ENCODE measurements at places on chromosomes 16 and 17.
A peak's percentile ranks its signal among the peaks of the same experiment; 100 is the strongest.

DNA sequence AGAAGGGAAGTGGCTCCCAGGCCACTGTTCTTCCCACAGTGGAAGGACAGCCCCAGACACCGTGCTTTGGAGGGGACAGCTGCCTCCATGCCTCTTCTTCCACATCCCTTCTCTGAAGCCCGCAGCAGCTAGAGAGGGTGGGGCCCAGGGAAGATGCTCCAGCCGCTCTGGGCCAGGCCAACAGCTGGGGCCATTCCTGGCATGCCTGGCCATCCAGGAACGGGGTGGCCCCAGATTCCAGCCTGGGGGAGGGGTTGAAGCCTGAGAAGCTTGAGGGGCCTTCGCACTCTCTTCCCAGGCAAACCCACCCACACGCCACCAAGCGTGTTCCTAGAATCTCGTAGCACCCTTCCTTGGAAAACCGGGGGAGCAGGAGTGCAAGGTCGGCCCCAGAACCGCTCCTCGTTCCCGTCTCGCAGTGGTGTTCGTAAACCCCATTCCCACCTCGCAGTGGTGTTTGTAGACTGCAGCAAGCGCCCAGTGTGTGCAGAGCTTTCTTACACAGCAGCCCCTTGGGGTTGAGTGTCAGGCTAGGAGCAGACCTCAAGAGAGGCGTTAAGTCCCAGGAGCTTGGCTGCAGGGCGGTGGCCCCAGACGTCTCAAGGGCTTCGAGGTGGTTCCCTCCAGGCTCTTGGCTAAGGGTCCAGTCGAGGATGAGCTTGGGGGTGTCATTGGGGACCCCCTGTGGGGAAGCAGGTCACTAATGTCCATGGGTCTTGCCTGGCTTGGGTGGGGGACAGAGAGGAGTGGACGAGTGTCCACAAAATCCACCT, 2.7 kb downstream of the CDH15 start:
- peak; percentile 53 for DNase-seq

DNA sequence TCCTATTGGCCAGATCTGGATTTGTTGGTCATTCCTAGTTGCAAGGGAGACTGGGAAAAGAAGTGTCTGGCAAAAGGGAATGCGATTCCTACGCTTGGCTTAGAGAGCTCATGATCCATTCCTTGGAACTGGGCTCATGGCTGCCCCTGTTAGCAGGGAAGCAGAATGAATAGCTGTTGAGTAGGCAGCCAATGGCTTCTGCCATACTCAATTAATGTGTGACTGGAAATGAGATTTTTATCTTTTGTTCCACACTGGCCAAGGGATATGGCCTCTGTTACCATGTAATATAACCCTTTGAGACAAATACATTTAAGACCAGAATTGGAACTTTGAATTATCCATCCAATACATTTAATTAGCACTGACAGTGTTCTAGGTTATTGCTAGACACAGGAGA, 31.0 kb downstream of the FTO start:
- no peak for DNase-seq

DNA sequence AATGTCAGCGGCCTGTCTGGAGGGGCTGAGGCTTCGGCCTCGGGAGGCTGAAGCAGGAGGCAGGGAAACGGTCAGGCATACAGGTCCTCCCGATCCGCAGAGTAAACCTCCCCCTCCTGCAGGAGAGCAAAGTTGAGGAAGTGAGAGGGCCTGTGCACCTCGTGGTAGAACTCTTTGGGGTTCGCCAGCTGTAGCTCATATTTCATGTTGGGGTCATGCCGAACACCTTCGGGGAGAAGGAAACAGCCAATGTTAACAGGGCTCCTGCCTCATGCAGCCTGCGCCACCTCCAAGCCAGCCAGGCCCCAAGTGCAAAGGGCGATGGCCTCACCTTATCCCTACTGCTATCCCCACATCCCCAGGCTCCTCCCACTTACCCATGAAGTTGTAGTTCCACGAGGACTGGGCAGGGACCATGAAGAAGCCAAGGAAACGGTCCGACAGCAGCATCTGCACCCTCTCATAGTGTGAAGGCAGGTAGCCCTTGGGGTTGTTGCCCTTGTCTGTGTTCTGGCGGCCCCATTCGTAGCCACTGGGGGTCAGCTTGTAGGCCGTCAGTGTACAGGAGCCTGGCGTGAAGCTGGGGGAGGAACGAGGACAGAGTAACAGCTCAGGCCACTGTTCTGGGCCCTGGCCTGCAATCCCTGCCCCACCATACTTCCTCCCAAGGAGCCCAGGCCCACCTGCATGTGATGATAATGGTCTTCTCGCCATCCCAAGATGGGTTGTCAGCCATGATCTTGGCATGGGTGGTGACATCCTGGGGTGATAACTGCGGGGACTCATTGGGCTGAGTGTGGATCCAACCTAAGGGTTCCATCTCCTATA, 1.3 kb upstream of the RILP start:
- DNase-seq: no peak

DNA sequence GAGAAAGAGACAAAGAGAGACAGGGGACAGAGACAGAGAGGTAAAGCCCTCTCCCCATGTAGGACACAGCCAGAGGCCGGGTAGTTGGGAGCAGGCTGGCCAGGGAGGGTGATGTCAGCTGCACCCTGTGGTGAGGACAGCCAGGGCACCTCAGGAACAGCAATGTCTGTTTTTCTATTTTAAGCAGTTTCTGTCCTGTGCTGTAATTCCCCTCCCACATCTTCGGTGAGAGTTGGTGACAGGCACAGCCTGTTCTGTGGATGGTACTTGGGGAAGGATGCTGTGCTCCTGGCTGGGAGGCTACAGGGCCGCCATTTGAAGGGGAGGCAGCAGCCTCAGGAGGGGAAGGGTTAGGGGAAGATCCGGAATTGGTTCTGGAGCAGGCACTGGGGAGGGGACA, 163.5 kb downstream of the SDK2 start:
- no peak for DNase-seq

- DNase-seq: no peak
Measured at GRCh38 chr17:73267648-73268537, 6.2 kb upstream of the CPSF4L start.
